Activated CD4-positive, alpha-beta memory T cell treated with anti-CD3 and anti-CD28 coated beads for 36 hours (primary cell): ENCODE measurements at places on chromosomes 4 and X. TPM values are rescaled to one million over a fixed set of nuclear protein-coding genes. Genes with fewer than 3 reads are reported as not detected.

- no peak overlapping the region for H3K4me3 ChIP-seq
- peaks cover 5% of the 10 kb centered on the region for H3K4me1 ChIP-seq
- DNase-seq: peak; percentile 57
- H3K36me3 ChIP-seq: no peaks in the 10 kb centered on the region
- no peak overlapping the region for H3K27ac ChIP-seq
- H3K27me3 ChIP-seq: no peaks in the 10 kb centered on the region
Measured at GRCh38 chrX:13506574-13506973, 62.8 kb upstream of the EGFL6 start.

- peaks cover 39% of the 10 kb centered on the region for H3K27me3 ChIP-seq
- H3K27ac ChIP-seq: no peak overlapping the region
- H3K36me3 ChIP-seq: peaks cover 4% of the 10 kb centered on the region
- peaks cover 20% of the 10 kb centered on the region for H3K4me1 ChIP-seq
- DNase-seq: no peak
Measured at GRCh38 chr4:5711479-5712184, 631 bp downstream of the EVC start.

Gene MSX1
- total RNA-seq: not detected

- DNase-seq: no peak
- H3K4me3 ChIP-seq: no peak overlapping the region
- no peaks in the 10 kb centered on the region for H3K4me1 ChIP-seq
- no peaks in the 10 kb centered on the region for H3K27me3 ChIP-seq
- no peak overlapping the region for H3K27ac ChIP-seq
Measured at GRCh38 chr4:124183926-124184325, 528.6 kb downstream of the ANKRD50 start.

DNA sequence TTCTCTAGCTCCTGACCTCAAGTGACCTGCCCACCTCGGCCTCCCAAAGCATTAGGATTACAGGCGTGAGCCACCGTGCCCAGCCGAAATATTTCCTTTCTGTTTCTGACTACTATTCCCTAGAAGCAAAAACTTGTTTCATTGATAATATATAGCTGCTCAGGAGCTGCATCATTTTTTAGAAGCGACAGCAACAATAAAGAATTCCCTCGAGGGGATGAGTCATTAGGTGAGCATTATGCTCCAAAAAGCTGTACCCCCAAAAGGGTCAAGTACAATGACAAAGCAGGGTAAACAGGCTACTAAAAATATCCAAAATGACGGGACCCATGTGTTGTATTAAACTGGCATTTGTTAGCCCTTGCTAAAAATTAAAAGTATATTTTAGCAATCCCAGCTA is 67.0 kb downstream of the RBM47 start:
- no peak overlapping the region for H3K4me3 ChIP-seq
- H3K36me3 ChIP-seq: no peaks in the 10 kb centered on the region
- H3K27me3 ChIP-seq: peaks cover 3% of the 10 kb centered on the region
- H3K4me1 ChIP-seq: peaks cover 8% of the 10 kb centered on the region
- no peak for DNase-seq
- H3K27ac ChIP-seq: no peak overlapping the region

DNA sequence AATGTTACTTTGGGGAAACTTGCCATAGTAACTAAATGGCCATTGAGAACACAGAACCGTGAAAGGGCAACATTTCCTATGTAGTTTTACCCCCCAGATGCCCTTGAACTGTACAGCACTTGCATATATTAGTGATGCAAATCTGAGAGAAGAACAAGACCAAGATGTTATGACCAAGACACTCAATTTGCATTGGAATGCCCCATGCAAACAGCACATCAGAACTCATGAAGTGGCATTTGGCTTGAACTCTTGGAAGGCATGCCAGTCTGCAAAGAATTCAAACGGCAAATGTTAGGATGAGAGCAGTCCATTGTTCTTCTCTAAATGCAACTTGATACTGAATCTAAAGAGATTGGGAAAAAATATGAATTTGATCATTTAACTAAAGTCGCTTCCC is 139.4 kb upstream of the CXorf66 start:
- DNase-seq: no peak
- H3K27me3 ChIP-seq: no peaks in the 10 kb centered on the region
- no peak overlapping the region for H3K27ac ChIP-seq
- H3K36me3 ChIP-seq: no peaks in the 10 kb centered on the region
- no peak overlapping the region for H3K4me3 ChIP-seq

Gene REPS2
- not detected for total RNA-seq

GRCh38 chr4:170589597-170590191 is 499.9 kb upstream of the AADAT start:
- H3K27me3 ChIP-seq: no peaks in the 10 kb centered on the region
- H3K4me3 ChIP-seq: no peak overlapping the region
- no peaks in the 10 kb centered on the region for H3K4me1 ChIP-seq
- no peak overlapping the region for H3K27ac ChIP-seq

Gene POU4F2
- total RNA-seq: not detected

Gene P2RY10
- 38.8 TPM for total RNA-seq

- H3K27me3 ChIP-seq: no peaks in the 10 kb centered on the region
- H3K4me1 ChIP-seq: no peaks in the 10 kb centered on the region
- H3K36me3 ChIP-seq: no peaks in the 10 kb centered on the region
- H3K4me3 ChIP-seq: no peak overlapping the region
- DNase-seq: no peak
Measured at GRCh38 chrX:146451136-146451535, 358.4 kb upstream of the CXorf51B start.

GRCh38 chr4:17315459-17315858 is 196.4 kb downstream of the QDPR start:
- peaks cover 2% of the 10 kb centered on the region for H3K27me3 ChIP-seq
- H3K36me3 ChIP-seq: no peaks in the 10 kb centered on the region
- H3K27ac ChIP-seq: no peak overlapping the region
- DNase-seq: no peak

DNA sequence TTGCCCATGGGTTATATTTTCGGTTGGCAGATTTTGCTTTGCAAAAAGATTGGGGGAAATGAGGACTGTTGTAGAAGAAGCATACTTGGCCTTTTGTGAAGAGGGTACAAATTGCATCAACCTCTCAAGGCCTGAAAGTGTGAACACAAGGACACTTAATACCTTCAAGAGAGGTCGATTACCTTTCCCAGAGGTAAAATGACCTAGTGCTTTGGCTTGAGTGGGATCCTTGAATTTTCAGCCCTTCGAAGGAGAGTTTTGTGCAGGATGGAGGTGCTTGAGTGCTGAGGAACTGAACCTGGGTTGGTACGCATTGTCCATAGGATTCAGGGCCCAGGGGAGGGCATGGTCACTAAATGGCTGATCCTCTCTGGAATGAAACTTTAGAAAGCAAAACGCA is 27.6 kb upstream of the NKAP start:
- H3K27ac ChIP-seq: no peak overlapping the region
- H3K4me3 ChIP-seq: no peak overlapping the region
- H3K4me1 ChIP-seq: no peaks in the 10 kb centered on the region
- DNase-seq: no peak
- H3K36me3 ChIP-seq: no peaks in the 10 kb centered on the region

DNA sequence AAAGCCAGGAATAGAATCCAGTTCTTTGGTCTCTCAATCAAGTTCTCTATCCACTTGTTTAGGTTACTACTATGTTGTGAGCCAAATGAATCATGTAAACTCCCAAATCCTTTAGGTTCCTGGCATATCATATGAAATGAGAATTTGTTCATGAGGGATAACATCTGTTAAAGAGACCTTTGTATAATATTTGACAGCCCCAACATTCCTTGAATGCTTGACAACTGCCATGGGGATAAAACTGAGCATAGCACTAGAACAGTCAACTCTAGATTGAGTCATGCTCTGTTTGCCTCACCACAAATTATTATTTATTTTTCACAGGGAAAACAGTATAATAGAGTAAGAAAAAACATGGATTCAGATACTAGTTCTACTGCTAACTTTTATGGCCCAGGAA is 93.3 kb downstream of the NAA11 start:
- H3K27ac ChIP-seq: no peak overlapping the region
- no peak overlapping the region for H3K4me3 ChIP-seq
- no peaks in the 10 kb centered on the region for H3K36me3 ChIP-seq
- no peaks in the 10 kb centered on the region for H3K4me1 ChIP-seq
- DNase-seq: no peak

GRCh38 chr4:155442267-155443105 is 65.7 kb upstream of the MAP9 start:
- H3K27me3 ChIP-seq: peaks cover 13% of the 10 kb centered on the region
- no peak overlapping the region for H3K27ac ChIP-seq
- H3K36me3 ChIP-seq: no peaks in the 10 kb centered on the region
- DNase-seq: peak; percentile 65

Gene CDX4
- not detected for total RNA-seq

GRCh38 chrX:110964786-110965185 is 131.2 kb upstream of the PAK3 start:
- H3K27ac ChIP-seq: no peak overlapping the region
- H3K36me3 ChIP-seq: no peaks in the 10 kb centered on the region
- no peaks in the 10 kb centered on the region for H3K4me1 ChIP-seq

- peaks cover 2% of the 10 kb centered on the region for H3K36me3 ChIP-seq
- H3K27ac ChIP-seq: no peak overlapping the region
- no peak for DNase-seq
- H3K27me3 ChIP-seq: no peaks in the 10 kb centered on the region
Measured at GRCh38 chr4:4670869-4671268, 129.0 kb upstream of the STX18 start.

GRCh38 chr4:144868309-144868708 is 222.4 kb downstream of the HHIP start:
- no peaks in the 10 kb centered on the region for H3K36me3 ChIP-seq
- no peaks in the 10 kb centered on the region for H3K27me3 ChIP-seq
- no peaks in the 10 kb centered on the region for H3K4me1 ChIP-seq

DNA sequence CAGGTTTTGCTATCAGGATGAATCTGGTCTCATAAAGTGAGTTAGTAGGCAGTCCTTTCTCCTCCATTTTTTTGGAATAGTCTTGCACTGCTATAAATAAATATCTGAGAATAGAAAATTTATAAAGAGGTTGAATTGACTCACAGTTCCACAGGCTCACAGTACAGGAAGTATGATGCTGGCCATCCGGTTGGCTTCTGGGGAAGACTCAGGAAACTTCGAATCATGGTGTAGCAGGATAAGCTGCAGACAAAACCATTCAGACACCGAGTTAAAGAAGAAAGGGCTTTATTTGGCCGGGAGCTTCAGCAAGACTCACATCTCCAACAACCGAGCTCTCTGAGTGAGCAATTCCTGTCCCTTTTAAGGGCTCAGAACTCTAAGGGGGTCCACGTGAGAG is 348.2 kb downstream of the KCTD8 start:
- H3K36me3 ChIP-seq: no peaks in the 10 kb centered on the region
- H3K4me1 ChIP-seq: no peaks in the 10 kb centered on the region
- H3K27ac ChIP-seq: no peak overlapping the region

Gene GPRASP3
- total RNA-seq: 1.1 TPM

DNA sequence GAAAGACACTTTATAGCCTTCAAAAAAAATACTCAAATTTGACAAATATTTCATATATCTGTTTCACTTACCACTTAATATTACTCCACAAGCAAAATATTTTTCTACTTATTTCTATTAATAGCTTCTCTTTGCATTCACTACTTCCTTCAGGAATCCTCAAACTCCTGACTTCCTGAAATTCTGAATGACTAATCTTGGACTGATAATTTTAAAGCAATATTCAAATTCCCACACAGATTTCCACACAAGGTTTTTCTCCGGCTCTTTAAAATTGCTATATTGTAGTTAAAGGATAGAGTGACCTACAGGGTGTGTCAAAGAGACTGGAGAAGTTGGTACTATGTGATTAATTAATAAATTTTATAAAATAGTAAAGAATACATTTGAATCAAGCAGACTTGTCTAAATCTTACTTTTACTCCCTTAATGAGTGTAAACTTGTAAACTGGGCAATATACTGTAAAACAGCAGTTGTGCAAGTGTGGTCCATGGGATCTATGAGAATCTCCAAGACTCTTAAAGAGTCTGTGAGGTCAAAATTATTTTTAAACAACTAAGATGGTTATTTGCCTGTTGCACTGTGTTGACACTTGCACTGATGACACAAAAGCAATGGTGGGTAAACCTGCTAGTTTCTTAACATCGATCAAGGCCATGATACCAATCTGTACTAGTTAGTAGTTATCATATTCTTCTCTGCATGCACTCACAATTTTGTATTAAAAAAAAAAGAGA is 44.5 kb downstream of the ANKRD17 start:
- DNase-seq: no peak
- peaks cover 21% of the 10 kb centered on the region for H3K36me3 ChIP-seq
- no peak overlapping the region for H3K4me3 ChIP-seq
- H3K27me3 ChIP-seq: no peaks in the 10 kb centered on the region
- no peak overlapping the region for H3K27ac ChIP-seq

- DNase-seq: no peak
- H3K27me3 ChIP-seq: peaks cover 7% of the 10 kb centered on the region
- H3K27ac ChIP-seq: no peak overlapping the region
- H3K4me1 ChIP-seq: no peaks in the 10 kb centered on the region
Measured at GRCh38 chr4:54439831-54440243, 210.7 kb downstream of the PDGFRA start.

DNA sequence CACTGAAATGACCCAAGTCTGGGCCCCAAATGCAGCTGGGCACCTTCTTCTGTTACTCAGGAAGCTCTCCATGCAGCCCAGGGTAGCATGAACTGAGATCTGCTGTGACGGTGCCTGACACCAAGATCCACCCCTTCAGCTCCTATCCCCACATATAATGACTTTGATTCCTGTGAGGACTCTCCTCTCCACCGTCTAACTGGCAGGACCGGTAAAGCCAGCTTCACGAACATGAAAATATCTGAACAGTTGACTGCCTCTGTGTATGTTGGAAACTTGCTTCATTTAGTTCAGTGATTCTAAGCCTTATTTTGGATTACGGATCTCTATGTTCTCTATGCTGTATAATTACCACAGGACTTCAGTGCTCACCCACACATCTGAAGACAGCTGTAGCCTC is 115.5 kb upstream of the TMEM150C start:
- no peaks in the 10 kb centered on the region for H3K4me1 ChIP-seq
- no peaks in the 10 kb centered on the region for H3K36me3 ChIP-seq
- no peaks in the 10 kb centered on the region for H3K27me3 ChIP-seq
- no peak for DNase-seq

DNA sequence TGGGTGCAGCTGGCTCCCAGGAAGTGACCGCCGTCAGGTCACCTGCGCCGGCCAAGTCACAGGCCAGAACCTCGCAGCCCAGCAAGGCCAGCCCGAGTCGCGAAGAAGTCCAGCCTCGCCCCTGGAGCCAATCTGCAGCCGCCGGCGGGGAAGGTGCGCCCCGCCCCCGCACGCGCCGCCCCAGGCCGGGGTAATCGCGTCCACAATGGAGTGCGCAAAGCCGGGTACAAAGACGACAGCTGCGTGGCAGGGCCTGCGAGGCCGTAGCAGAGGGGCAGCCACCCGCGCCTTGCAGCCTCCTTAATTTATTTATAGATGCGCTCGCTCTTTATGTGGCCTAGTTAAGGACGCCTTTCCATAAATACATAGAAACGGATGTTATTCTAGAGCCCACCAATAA is 139.4 kb upstream of the CPEB2 start:
- no peak for DNase-seq
- no peak overlapping the region for H3K27ac ChIP-seq
- H3K4me3 ChIP-seq: no peak overlapping the region

Gene SCD5
- 0.14 TPM for total RNA-seq

Gene CD99L2
- total RNA-seq: 14.9 TPM

GRCh38 chrX:134161162-134161561 is 75.8 kb upstream of the CCDC160 start:
- peaks cover 2% of the 10 kb centered on the region for H3K27me3 ChIP-seq
- H3K27ac ChIP-seq: no peak overlapping the region
- peaks cover 13% of the 10 kb centered on the region for H3K4me1 ChIP-seq
- H3K36me3 ChIP-seq: no peaks in the 10 kb centered on the region

GRCh38 chr4:145812919-145813318 is 125.7 kb downstream of the ZNF827 start:
- H3K36me3 ChIP-seq: peaks cover 67% of the 10 kb centered on the region
- H3K27ac ChIP-seq: no peak overlapping the region
- H3K4me3 ChIP-seq: no peak overlapping the region
- H3K4me1 ChIP-seq: peaks cover 69% of the 10 kb centered on the region
